ENCODE measurements at places on chromosomes 7 and 10. TPM values are rescaled to one million over a fixed set of nuclear protein-coding genes. Genes with fewer than 3 reads are reported as not detected.

Gene MINPP1
- total RNA-seq = 15.6 TPM

Gene FAM25G
- total RNA-seq = not detected

Gene FOXP2
- total RNA-seq = 10.1 TPM

Gene CPA2
- not detected for total RNA-seq

Gene PRF1
- total RNA-seq = 29.5 TPM

Gene NUP205
- total RNA-seq = 40.2 TPM

GRCh38 chr7:139557857-139558581, 34.5 kb downstream of the CLEC2L start:
- H3K27me3 ChIP-seq = no peaks in the 10 kb centered on the region
- H3K4me1 ChIP-seq = no peaks in the 10 kb centered on the region
- no peaks in the 10 kb centered on the region for H3K36me3 ChIP-seq
- H3K27ac ChIP-seq = no peak overlapping the region

DNA sequence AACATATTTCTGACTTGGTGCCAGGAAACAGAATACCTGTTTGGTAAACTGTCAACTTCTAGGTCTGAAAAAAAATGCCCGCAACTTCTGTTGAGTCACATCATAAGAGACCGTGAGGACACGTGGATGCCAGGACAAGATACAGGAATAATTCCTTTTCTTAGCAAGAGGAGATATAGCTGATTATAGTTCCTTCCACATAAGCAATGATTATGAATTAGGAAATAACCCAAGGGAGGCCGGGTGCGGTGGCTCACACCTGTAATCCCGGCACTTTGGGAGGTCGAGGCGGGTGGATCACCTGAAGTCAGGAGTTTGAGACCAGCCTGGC, 75.2 kb downstream of the CDC123 start:
- H3K27me3 ChIP-seq = no peaks in the 10 kb centered on the region
- H3K36me3 ChIP-seq = no peaks in the 10 kb centered on the region
- H3K4me1 ChIP-seq = peaks cover 18% of the 10 kb centered on the region
- DNase-seq = no peak

DNA sequence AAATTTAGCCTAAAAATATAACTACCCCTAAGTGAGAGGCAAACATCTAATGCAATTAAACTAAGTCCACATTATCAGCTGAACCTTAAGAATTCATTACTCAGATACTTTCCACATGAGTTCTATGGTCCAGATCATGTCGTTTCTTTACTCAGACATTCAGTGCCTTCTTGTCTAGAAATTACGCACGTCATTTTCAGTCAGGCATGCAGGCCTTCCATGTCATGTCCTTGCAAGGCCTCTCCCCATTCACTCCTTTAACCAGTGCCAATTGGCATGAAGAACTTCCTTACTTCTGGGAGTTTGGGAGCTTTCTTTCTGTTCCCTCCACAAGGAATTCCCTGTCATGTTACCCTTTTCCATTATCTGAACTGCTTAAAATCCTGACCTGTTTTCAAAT, 118.8 kb downstream of the NRP1 start:
- peak overlapping the region; percentile 26 for H3K27ac ChIP-seq
- H3K36me3 ChIP-seq = peaks cover 59% of the 10 kb centered on the region
- no peak for DNase-seq
- H3K4me1 ChIP-seq = peaks cover 21% of the 10 kb centered on the region
- no peaks in the 10 kb centered on the region for H3K27me3 ChIP-seq

DNA sequence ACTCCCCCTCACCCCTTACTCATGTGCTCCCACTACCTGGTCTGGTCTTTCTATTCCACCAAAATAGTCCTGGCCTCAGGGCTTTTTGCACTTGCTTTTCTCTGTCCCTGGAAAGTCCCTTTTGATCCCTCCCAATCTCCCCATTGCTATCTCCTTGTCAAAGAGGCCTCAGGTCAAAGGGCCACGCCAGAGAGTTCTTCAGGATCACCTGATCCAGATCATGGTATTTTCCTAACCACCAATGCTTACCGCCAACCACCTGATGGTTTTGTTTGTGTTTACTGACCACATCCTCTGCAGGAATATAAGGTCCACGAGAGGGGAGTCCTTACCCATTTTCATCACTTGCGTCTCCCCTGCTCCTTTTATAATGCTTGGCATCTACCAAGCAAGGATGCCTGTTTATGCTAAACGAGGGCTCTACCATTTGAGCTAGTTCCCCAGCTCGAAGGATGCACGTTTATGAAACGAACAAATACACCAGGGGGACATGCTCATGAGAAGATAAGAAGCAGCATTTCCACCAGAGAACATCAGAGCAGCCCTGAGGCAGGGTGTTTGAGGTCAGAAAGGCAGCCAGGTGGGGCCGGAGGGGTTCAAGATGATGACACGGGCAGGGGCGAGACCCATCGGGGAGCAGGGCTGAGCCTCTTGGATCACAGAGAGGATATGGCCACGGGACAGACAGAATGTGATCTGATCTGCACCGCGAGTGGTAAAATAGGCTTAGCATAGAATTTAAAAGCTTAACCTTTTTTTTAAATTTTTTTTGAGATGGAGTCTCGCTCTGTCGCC, 43.1 kb upstream of the FOXK1 start:
- H3K4me3 ChIP-seq = no peak overlapping the region
- peaks cover 14% of the 10 kb centered on the region for H3K4me1 ChIP-seq
- H3K27me3 ChIP-seq = no peaks in the 10 kb centered on the region
- no peaks in the 10 kb centered on the region for H3K36me3 ChIP-seq

GRCh38 chr10:14409247-14409646, 78.5 kb upstream of the FRMD4A start:
- no peaks in the 10 kb centered on the region for H3K27me3 ChIP-seq
- no peak overlapping the region for H3K27ac ChIP-seq
- no peak overlapping the region for H3K4me3 ChIP-seq
- H3K4me1 ChIP-seq = no peaks in the 10 kb centered on the region

- DNase-seq = no peak
- H3K36me3 ChIP-seq = no peaks in the 10 kb centered on the region
- H3K4me3 ChIP-seq = no peak overlapping the region
Measured at GRCh38 chr10:48287417-48288391, 13.2 kb upstream of the FRMPD2 start.

GRCh38 chr7:518630-519483, 789 bp downstream of the PDGFA start:
- peak overlapping the region; percentile 81 for H3K27ac ChIP-seq
- H3K27me3 ChIP-seq = peaks cover 36% of the 10 kb centered on the region
- peaks cover 67% of the 10 kb centered on the region for H3K4me1 ChIP-seq
- H3K36me3 ChIP-seq = no peaks in the 10 kb centered on the region
- H3K4me3 ChIP-seq = peak overlapping the region; percentile 73

- H3K27ac ChIP-seq = no peak overlapping the region
- peaks cover 54% of the 10 kb centered on the region for H3K36me3 ChIP-seq
- H3K27me3 ChIP-seq = no peaks in the 10 kb centered on the region
Measured at GRCh38 chr10:69172241-69172982, 7.6 kb upstream of the SUPV3L1 start.
